GM23248 (cell line): ENCODE measurements at places on chromosomes 4 and X.
A peak's percentile ranks its signal among the peaks of the same experiment; 100 is the strongest.

DNA sequence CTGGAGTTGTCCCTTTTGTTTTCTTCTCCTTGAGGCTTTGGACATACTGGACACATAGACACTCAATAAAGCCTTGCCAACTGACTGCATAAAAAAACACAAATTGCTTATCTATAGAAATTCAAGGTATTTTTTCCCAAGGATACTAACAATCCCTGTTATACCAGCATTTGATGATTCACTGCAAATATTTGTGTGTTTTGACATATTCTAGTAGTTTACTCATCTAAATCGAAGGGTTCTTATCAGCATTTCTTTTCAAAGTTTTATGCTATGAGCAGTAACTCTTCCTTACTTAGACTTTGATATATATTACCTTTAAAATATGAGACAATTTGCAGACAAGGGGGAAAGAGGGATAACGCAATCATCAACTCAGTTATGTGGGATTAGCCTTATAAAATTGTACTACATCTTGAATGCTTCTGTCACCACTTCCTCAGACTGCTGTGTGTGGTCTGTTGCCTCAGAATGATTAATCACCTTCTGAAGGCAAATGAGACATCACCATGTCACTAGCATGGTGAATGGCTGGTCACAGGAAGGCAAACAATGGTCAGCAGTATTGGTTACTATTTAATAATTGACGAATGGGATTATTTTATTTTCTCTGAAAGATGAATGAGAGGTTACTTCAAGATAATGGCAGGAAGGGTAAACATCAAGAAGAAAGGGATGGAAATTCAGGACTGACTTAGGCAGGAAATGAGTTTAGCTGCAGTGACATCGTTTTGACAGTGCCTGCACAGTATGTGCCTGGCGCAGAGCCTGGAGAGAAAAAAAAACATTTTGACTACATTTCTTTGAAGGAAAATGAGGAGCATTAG is 544.3 kb upstream of the CNKSR2 start:
- DNase-seq, result peak; percentile 25

DNA sequence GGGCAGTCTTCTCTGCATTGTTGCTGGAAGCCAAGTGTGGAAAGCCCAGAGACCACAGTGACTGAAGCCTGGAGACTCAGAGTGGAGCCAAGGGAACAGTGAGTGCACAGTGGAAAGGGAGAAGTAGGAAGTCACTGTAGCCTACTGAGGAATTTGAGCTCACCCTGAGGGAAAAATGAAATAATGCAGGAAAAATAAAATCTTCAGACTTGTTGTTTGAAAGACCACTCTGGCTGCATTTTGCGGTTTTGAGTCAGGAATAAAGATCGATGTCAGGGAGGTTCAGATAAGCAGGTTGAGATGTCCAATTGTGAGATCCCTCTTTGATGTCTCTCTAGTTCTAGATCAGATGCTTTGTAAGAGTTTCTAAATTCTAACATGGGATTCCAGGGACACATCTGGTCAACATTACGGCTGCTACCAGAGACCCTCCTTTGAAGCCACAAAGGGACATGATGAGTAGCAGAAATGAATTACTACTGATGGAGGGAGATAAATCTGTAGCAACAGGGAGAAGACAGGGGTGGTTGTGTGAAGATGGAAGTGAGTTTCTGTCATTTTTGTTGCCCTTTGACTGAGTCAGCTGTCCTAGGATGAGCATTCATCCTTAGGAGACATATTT is 8.4 kb downstream of the ADH4 start:
- no peak for DNase-seq

- DNase-seq, result no peak
These were observed 1.5 kb downstream of the PITX2 start for GRCh38 chr4:110621328-110621812.

GRCh38 chrX:5490786-5491563 is 737.7 kb downstream of the NLGN4X start:
- no peak for DNase-seq

DNA sequence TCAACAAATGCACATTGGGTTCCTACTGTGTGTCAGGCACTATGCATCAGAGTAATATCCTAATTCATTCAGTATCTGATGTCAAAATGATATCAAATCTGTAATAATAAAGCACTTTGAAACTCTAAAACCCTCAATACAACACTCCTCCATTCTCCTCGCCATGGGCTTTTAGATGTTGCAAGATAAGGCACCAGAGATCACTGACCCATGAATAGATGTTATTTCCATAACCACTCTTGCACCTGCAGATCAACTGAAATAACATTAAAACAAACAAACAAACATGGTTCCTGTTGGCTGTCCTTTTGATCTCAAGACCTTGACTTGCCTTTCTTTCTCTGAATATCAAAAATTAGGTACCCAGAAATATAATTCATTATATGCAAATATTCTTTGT is 100.2 kb downstream of the MAB21L2 start:
- no peak for DNase-seq

DNA sequence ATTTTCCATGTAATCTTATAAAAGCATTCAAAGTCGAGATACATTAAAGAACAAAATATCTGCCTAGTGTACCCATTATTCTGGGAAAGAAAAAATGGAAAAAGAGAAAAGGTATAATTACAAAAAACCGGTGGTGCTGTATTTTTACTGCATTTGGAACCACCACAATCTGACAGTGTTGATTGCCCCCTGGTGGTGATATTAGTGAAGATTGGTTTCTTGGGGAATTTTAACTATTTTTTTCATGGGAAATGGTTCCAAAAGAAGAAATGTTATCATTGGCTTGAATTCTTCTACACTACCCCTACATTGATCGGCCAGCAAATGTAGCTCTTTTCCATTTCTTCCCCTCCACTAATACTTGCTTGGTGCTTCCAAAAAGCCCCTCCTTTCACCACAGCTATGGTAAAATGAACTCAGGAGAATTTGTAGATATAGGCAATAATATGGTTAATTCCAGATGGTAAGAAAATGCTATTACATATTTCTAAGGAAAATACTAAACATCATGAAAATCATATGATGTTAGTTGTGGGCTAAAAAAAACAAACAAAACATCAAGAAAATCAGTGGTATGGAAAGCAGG is 50.0 kb downstream of the COX18 start:
- DNase-seq, result peak; percentile 76

- no peak for DNase-seq
These were observed 208.7 kb downstream of the PDGFC start for GRCh38 chr4:156762851-156763250.

DNA sequence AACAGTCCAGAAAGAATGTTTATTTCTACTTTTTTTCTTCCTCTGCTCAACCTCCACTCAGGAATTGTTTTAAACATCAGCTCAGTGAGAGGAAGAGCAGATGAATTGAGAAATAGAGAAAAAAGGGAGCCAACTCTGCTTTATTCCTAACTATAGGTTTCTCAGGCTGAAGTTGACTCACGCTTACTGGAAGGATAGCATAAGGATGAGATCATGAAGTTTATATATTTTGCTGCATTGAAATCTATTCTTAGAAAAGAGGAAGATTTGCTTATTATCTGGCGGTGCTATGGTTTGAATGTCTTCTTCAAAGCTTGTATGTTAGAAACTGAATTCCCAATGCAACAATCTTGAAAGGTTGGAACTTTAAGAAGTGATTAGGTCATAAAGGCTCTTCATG is 1673.4 kb upstream of the PCDH7 start:
- peak; percentile 35 for DNase-seq

- peak; percentile 86 for DNase-seq
These were observed 1.8 kb downstream of the CPZ start for GRCh38 chr4:8594097-8595038.

DNA sequence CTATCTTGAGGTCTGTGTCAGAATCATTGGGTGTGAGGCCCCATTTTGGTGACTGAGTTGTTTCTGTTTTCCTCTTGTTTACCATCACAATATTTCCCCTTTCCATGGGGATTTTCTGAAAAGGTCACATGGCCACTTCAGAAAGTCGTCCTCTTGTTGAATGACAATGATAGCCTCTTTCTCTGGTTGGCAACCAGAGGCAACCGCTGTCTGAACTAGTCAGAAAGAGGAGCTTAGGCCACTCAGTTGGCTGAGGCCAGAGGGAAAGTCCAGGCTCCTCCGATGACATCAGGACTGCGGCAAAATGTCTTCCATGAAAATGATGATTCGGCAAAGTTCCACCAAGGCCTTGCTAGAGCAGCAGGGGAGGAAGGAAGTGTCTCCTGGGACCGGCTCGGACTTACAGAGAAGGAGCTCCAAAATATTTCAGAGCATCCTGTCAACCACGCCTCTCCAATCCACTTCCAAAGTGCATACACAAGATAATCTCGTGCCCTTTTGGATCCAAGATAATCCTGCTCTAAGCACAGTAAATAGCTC is 19.1 kb upstream of the RBM47 start:
- no peak for DNase-seq

- DNase-seq, result peak; percentile 17
These were observed 571.0 kb upstream of the KLHL4 start for GRCh38 chrX:86946569-86946968.

- DNase-seq, result no peak
These were observed 638.4 kb downstream of the IL1RAPL1 start for GRCh38 chrX:29225670-29226069.

DNA sequence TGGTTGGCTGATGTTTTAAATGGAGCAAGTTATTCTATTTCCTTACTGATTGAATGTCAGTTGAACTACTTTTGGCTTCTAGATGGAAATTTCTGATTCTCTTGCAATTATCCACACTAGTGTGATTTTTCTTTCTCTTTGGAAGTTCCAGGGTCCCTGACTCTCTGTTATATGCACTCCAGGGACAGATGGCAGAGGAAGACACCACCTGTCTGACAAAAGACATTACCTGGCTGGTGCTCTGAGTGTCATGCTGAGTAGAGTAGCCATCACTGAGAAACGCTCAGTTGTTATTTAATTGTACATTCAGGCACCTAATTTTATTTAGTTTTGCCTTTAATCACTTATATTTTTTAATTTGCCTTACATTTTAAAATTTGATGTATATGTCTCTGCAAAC is 105.4 kb upstream of the TLL1 start:
- DNase-seq, result no peak

DNA sequence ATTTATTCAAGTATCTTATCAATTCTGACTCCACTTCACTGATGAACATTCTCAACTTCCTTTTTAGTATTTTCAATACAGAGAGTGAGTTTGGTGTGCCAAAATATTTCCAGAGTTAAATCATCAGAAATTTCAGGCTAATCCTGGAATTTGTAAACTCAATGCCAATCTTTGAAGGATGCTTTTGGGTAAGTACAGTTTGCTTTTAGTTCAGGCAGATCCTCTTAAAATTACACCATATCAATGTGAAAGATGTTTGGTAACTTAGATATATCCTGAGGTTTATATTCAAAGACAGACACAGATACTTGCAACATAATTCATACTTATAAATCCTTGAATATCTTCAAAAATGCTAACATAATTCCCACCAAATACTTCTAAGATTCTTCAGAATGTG is 76.0 kb upstream of the FAM47B start:
- peak; percentile 19 for DNase-seq

DNA sequence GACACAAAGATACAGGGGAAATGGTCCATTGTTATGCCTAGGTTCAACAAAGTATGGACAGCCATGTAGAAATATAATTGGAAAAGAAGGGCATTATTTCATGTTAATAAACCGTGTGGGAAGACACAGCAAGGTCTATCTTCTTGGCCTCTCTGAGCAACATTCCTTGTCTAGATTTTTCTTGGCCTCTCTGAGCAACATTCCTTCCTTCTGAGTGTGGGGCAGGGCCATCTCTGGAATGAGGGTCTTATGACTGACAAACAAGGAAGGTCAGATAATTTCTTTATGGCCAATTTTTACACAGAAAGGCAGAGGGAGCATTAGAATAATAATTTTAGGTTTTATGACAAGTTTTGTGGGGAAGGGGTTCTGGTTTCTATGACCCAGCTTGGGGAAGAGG is 24.3 kb upstream of the MAOA start:
- DNase-seq, result no peak

DNA sequence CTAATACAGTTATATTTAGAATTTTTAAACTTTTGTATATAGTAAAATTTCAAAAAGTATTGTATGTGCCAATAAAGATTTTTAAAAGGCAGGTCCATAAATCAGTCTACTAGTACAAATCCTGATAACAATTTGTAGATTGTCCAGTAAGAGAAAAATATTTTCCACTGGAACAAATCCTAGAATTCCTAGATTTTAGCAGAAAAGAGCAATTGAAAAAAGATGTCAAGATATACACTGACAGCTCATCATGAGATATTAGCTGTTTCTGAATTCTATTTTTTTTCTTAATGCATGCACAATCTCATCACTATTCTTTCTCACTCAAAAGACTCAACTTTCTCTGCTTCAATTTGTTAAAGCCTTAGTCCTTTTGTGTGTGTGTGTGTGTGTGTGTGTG is 289.2 kb upstream of the MAD2L1 start:
- no peak for DNase-seq

GRCh38 chrX:133685822-133686221 is 270.5 kb upstream of the GPC4 start:
- no peak for DNase-seq

GRCh38 chrX:130260316-130260715 is 8.4 kb downstream of the ZNF280C start:
- DNase-seq, result peak; percentile 2

- DNase-seq, result peak; percentile 22
These were observed 330.5 kb upstream of the AADAT start for GRCh38 chr4:170420255-170420693.

DNA sequence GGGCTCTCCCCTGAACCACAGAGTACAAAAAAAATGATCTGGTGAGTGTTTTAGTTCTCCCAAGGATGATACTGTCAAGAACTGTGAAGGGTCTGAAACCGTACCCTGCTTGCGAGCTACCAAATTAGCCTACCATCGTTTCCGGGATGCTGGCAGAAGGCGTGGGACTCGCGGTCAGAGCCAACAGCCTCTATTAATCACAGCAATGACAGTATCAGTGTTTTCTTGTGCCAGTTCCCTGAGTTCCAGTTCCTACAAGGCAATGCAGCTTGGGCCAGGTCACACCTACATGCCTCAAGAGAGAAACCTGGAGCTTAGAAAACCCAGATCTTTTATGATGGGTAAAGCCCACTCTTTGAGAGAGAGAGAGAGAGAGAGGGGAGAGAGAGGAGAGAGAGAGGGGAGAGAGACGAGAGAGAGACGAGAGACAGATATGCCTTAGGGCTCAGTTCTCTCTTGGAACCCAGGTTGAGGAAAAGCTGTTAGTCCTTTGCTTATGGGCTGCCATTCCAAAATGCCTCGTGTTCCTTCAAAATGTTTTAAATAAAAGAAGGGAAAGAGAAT is 327.8 kb downstream of the ARHGAP10 start:
- no peak for DNase-seq

DNA sequence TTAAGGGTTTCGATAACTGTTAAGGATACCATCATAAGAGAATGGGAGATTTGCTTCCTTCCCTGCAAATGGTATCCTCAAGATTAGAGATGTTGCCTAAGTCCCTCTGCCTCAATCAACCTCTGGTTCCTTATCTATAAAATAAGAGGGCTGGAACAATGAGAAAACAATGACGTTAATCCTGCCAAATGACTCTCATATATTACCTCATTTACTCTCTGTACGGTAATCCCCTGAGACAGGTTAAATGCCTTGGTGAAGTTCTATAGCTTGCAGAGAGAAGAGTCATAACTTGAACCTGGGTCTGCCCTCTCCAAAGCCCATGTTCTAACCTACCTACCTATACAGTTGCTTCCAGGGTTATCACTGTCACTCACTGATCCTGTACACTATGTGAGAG is 100.2 kb upstream of the OTUD4 start:
- DNase-seq, result no peak

GRCh38 chr4:48491514-48492176 is 1.6 kb downstream of the ZAR1 start:
- no peak for DNase-seq

- DNase-seq, result no peak
These were observed 1693.1 kb upstream of the TENM3 start for GRCh38 chr4:180550106-180550505.

GRCh38 chr4:52368895-52369294 is 290.2 kb downstream of the USP46 start:
- no peak for DNase-seq

GRCh38 chr4:189050643-189051042 is 890.0 kb upstream of the FRG1 start:
- DNase-seq, result no peak
